ENCODE measurements at places on chromosomes 5 and 9. TPM values are rescaled to one million over a fixed set of nuclear protein-coding genes. Genes with fewer than 3 reads are reported as not detected.
A peak's percentile ranks its signal among the peaks of the same experiment; 100 is the strongest.

Gene PFN3
- not detected for total RNA-seq

Gene SARDH
- not detected for total RNA-seq

Gene MYMK
- total RNA-seq = not detected

Gene EIF4E1B
- total RNA-seq = not detected

Gene NSD1
- 67.3 TPM for total RNA-seq

Gene SLC1A3
- 1.3 TPM for total RNA-seq

Gene LRRC19
- not detected for total RNA-seq

- H3K27me3 ChIP-seq = no peaks in the 10 kb centered on the region
- DNase-seq = no peak
- peak overlapping the region; percentile 69 for H3K27ac ChIP-seq
- peaks cover 2% of the 10 kb centered on the region for H3K36me3 ChIP-seq
Observed at GRCh38 chr5:27472871-27473270, 434.5 kb upstream of the CDH9 start.

GRCh38 chr5:66306844-66307315, 162.8 kb downstream of the SREK1 start:
- peaks cover 19% of the 10 kb centered on the region for H3K27me3 ChIP-seq
- H3K36me3 ChIP-seq = peaks cover 1% of the 10 kb centered on the region
- DNase-seq = no peak
- H3K27ac ChIP-seq = no peak overlapping the region
- peaks cover 6% of the 10 kb centered on the region for H3K4me1 ChIP-seq

GRCh38 chr9:4832786-4833579, 40.2 kb downstream of the RCL1 start:
- peak overlapping the region; percentile 92 for H3K27ac ChIP-seq
- peaks cover 3% of the 10 kb centered on the region for H3K36me3 ChIP-seq
- DNase-seq = no peak
- no peak overlapping the region for H3K4me3 ChIP-seq

DNA sequence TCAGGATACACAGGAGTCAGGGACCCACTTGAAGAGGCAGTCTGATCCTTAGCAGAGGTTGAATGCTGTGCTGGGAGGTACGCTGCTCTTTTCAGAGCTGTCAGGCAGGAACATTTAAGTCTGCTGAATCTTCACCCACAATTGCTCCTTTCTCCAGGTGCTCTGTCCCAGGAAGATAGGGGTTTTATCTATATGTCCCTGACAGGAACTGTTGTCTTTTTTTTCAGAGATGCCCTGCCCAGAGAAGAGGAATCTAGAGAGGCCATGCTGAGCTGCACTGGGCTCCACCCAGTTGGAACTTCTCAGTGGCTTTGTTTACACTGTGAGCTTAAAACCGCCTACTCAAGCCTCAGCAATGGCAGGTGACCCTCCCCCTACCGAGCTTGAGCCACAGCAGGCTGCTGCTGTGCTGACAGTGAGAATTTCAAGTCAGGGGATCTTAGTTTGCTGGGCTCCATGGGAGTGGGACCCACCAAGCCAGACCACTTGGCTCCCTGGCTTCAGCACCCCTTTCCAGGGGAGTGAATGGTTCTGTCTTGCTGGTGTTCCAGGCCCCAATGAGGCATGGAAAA, 169.0 kb downstream of the FBXL17 start:
- H3K27me3 ChIP-seq = no peaks in the 10 kb centered on the region
- no peak overlapping the region for H3K4me3 ChIP-seq
- DNase-seq = no peak
- H3K4me1 ChIP-seq = peaks cover 19% of the 10 kb centered on the region
- H3K36me3 ChIP-seq = peaks cover 5% of the 10 kb centered on the region
- no peak overlapping the region for H3K27ac ChIP-seq

DNA sequence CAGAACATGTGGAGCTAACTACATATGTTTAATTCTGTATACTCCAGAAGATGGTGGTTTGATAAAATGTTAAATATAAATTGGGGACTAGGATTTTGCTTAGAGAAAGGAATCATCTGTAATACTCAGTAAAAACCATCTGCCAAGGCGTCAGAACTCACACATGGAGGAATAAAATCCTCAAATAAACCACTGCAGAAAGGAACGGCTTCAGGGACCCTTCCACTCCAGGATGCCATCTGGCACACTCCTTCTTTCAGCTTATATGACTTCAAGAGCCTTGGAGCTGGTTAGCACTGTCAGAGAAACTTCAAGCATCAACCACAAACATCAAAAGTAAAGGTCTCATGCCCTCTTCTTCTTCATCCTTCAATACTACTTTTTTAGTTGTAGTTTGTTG, 360.6 kb downstream of the PLK2 start:
- no peak overlapping the region for H3K27ac ChIP-seq
- H3K36me3 ChIP-seq = no peaks in the 10 kb centered on the region
- no peak for DNase-seq
- no peaks in the 10 kb centered on the region for H3K4me1 ChIP-seq

DNA sequence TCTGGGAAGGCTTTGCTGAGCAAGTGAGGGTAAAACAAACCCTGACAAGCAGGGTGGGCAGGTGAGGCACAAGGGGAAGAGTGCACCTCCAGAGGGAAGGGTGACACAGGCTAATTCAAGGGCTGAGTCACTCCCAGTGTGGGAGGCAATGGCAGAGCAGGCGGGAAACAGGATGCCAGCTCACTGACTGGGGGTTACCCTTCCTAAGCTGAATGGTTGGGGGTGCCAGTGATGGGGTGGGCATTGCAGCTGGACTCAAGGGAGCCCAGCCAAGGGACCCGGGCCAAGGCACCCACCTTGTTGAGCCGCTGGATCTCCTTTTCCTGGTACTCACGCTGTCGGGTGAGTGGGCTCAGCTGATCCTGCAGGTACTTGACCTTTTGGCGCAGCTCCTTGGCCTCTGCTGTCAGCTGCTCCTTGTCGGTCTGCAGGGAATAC, 18.4 kb downstream of the GPX3 start:
- DNase-seq = peak; percentile 58
- peak overlapping the region; percentile 93 for H3K27ac ChIP-seq

DNA sequence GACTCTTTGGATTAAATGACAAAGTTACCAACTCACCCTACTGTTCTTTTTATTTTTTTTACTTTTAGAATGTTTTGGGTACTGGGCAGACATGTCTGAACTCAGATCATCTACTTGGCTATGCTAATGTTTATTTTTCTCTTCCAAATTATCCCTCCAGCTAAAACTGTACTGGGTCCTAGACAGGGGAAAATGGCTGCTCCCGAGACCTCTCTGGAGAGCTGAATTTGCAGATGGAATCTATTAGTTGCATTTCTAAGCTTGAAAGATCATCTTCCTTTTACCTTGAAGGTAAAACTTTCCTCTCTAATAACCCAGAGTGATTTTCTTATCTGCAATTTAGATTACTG, 197.5 kb upstream of the SEMA6A start:
- peaks cover 5% of the 10 kb centered on the region for H3K27me3 ChIP-seq
- no peaks in the 10 kb centered on the region for H3K36me3 ChIP-seq
- no peak overlapping the region for H3K27ac ChIP-seq
- H3K4me1 ChIP-seq = peaks cover 22% of the 10 kb centered on the region

GRCh38 chr5:102613661-102614060, 114.9 kb upstream of the SLCO6A1 start:
- DNase-seq = no peak
- H3K27ac ChIP-seq = no peak overlapping the region
- peaks cover 15% of the 10 kb centered on the region for H3K36me3 ChIP-seq
- H3K4me3 ChIP-seq = no peak overlapping the region
- H3K27me3 ChIP-seq = no peaks in the 10 kb centered on the region
- peaks cover 10% of the 10 kb centered on the region for H3K4me1 ChIP-seq

DNA sequence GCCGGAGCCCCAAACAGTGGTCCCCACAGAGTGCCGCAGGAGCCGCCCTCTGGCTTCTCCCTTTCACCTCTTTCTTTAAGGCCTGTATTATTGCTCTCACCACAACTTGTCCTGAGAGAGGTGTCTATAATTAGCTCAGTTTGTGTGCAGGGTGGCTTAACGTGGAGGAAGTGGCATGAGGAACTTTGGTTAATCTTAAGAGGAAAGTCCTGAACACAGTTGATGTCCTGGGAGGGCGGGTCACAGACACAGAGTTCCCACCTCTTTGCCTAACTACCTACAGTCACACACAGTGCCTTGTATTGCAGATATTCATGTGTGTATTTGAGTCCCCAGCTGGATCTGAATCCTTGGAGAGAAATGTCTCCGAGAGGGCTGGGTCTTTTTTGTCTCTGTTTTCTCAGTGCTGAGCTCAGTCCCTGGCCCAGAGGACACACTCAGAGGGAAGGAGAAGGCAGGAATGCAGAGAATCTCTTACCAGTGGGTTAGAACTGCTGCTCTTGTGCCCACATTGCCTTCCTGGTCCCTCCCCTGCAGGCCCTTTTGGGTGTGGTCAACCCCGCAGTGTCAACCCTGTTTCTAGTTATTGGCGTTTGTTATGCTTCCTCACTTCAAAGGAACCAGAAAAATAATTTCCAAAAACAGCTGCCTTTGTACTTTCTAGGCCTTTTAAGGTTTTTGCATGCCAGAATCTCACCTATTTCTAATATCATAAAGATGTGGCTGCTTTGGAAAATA, 392.5 kb downstream of the KDM4C start:
- no peak overlapping the region for H3K4me3 ChIP-seq
- DNase-seq = no peak
- H3K4me1 ChIP-seq = peaks cover 33% of the 10 kb centered on the region
- H3K36me3 ChIP-seq = peaks cover 2% of the 10 kb centered on the region

- peaks cover 7% of the 10 kb centered on the region for H3K27me3 ChIP-seq
- no peak overlapping the region for H3K4me3 ChIP-seq
- no peaks in the 10 kb centered on the region for H3K36me3 ChIP-seq
- no peaks in the 10 kb centered on the region for H3K4me1 ChIP-seq
Observed at GRCh38 chr5:156947925-156948324, 15.1 kb downstream of the TIMD4 start.

GRCh38 chr9:78131969-78132700, 100.5 kb upstream of the GNAQ start:
- H3K27ac ChIP-seq = no peak overlapping the region
- DNase-seq = no peak
- H3K36me3 ChIP-seq = no peaks in the 10 kb centered on the region
- H3K27me3 ChIP-seq = no peaks in the 10 kb centered on the region

DNA sequence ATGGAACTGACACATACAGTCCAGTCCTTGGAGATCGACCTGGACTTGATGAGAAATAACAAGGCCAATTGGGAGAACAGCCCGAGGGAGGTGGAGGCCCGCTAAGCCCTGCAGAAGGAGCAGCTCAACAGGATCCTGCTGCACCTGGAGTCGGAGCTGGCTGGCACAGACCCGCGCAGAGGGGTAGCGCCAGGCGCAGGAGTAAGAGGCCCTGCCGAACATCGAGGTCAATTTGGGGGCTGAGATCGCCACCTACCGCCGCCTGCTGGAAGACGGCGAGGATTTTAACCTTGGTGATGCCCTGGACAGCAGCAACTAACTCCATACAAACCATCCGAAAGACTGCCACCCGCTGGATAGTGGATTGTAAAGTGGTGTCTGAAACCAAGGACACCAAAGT, 1610.1 kb upstream of the ACO1 start:
- H3K27ac ChIP-seq = no peak overlapping the region
- H3K36me3 ChIP-seq = no peaks in the 10 kb centered on the region
- no peaks in the 10 kb centered on the region for H3K4me1 ChIP-seq
- DNase-seq = peak; percentile 52
- H3K27me3 ChIP-seq = peaks cover under 1% of the 10 kb centered on the region
- no peak overlapping the region for H3K4me3 ChIP-seq

DNA sequence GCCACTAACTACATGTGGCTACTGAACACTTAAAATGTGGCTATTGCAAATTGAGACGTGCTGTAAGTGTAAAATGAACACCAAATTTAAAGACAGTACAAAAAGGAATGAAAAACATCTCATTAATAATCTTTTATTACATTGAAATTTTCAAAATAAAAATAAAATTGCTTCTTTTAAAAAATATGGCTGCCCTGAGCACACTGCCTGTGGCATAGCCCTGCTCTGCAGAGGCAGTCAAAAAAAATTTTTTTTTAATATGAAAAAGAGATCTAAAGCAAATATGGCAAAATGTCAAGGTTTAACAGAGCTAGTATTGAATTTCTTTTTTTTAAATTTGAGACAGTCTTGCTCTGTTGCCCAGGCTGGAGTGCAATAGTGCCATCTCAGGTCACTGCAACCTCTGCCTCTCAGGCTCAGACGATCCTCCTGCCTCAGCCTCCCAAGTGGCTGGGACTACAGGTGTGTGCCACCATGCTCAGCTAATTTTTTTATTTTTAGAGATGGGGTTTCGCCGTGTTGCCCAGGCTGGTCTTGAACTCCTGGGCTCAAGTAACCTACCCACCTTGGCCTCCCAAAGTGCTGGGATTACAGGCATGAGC, 25.6 kb downstream of the CARNMT1 start:
- H3K4me3 ChIP-seq = no peak overlapping the region
- no peak overlapping the region for H3K27ac ChIP-seq
- H3K36me3 ChIP-seq = no peaks in the 10 kb centered on the region
- DNase-seq = no peak
- no peaks in the 10 kb centered on the region for H3K27me3 ChIP-seq

GRCh38 chr5:151094030-151094851, 13.4 kb upstream of the TNIP1 start:
- no peaks in the 10 kb centered on the region for H3K27me3 ChIP-seq
- no peaks in the 10 kb centered on the region for H3K36me3 ChIP-seq
- DNase-seq = no peak
- H3K4me1 ChIP-seq = peaks cover 48% of the 10 kb centered on the region
- H3K27ac ChIP-seq = peak overlapping the region; percentile 94

DNA sequence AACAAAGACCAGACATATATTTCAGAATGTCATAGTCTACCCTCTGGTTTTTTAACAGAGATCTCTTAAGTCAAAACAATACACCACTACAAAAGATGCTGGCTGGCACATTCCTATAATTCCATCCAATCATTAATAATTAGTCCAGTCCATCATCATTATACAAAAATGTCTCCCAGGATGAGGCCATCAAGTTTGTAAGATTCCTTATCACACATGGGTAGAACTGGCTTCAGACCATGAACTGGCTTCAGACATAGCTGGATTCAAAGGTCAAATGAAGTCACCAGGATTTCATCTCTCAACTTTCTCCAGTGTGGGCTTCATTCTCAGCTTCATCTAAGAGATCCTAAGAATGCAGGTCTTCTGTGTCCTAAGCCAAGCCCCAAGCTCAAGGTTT, 147.1 kb downstream of the ENC1 start:
- H3K27me3 ChIP-seq = no peaks in the 10 kb centered on the region
- peaks cover 3% of the 10 kb centered on the region for H3K4me1 ChIP-seq
- H3K4me3 ChIP-seq = no peak overlapping the region
- no peak for DNase-seq
- H3K36me3 ChIP-seq = no peaks in the 10 kb centered on the region
- no peak overlapping the region for H3K27ac ChIP-seq

GRCh38 chr5:136020383-136021015, 8.3 kb upstream of the TGFBI start:
- H3K27ac ChIP-seq = peak overlapping the region; percentile 95
- no peak for DNase-seq
- no peaks in the 10 kb centered on the region for H3K27me3 ChIP-seq
- H3K4me3 ChIP-seq = peak overlapping the region; percentile 24

GRCh38 chr5:130693509-130693908, 471.5 kb downstream of the HINT1 start:
- H3K27me3 ChIP-seq = no peaks in the 10 kb centered on the region
- H3K4me1 ChIP-seq = peaks cover 10% of the 10 kb centered on the region
- H3K36me3 ChIP-seq = no peaks in the 10 kb centered on the region
- no peak overlapping the region for H3K4me3 ChIP-seq
- no peak for DNase-seq
